ENCODE measurements at places on chromosomes 3 and 15.
A peak's percentile ranks its signal among the peaks of the same experiment; 100 is the strongest.

DNA sequence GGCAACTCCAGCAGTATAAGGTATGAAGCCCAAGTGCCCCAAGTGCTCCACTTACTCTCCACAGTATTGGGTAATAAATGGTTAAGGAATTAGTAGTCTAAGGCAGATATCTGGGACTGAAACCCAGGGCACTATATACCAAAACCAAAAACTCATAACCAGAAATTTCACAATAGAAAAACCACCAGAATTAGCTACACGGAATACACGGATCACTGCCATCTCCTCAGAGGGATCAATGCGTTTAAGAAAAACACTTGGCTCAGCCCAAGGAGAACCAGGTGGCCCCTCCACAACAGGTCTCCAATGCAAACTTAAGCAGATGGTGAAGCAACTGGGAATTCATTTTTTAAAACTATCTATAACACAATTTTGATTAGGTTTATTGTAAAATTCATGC, 83.6 kb downstream of the FAIM start:
- no peak for DNase-seq

GRCh38 chr3:170010498-170010897, 27.3 kb upstream of the GPR160 start:
- DNase-seq = no peak

DNA sequence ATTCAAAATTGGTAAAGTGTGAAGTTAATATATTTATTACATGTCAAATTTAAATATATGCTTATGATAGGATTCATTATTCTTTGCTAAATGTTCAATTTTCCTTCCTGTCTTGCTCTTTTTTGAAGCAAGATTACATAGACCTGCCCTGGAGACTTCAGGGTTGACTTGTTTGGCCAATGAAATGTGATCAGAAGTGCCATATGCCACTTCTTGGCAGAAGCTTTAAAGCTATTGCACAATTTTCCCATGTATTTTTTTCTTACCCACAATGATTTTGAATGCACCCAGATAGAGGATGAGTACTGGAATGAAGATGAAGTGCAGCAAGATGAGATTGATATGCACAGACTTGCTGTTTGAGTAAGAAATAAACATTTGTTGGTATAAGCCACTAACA, 406.3 kb upstream of the BCHE start:
- no peak for DNase-seq

- DNase-seq = no peak
These were observed 39.7 kb upstream of the POLG start for GRCh38 chr15:89374086-89374981.

GRCh38 chr3:196323691-196324090, 5.7 kb upstream of the DYNLT2B start:
- no peak for DNase-seq

GRCh38 chr3:180680097-180680430, 775 bp upstream of the CCDC39 start:
- no peak for DNase-seq

- DNase-seq = no peak
These were observed 21.6 kb downstream of the B3GNT5 start for GRCh38 chr3:183274609-183275008.

- DNase-seq = no peak
These were observed 68.5 kb downstream of the TMCO5A start for GRCh38 chr15:38002883-38003477.

GRCh38 chr15:41115161-41115651, 874 bp downstream of the INO80 start:
- no peak for DNase-seq

- DNase-seq = no peak
These were observed 215.6 kb upstream of the RBMS3 start for GRCh38 chr3:29065211-29065785.

GRCh38 chr3:71254281-71255057, 329.1 kb downstream of the FOXP1 start:
- no peak for DNase-seq

- DNase-seq = peak; percentile 44
These were observed 29.3 kb downstream of the CCNL1 start for GRCh38 chr3:157130467-157131251.

GRCh38 chr3:183980403-183980802, 37.3 kb downstream of the ABCC5 start:
- DNase-seq = no peak

- no peak for DNase-seq
These were observed 32.4 kb downstream of the BTD start for GRCh38 chr3:15633766-15634598.

GRCh38 chr3:190401963-190402362, 14.0 kb downstream of the CLDN16 start:
- no peak for DNase-seq

DNA sequence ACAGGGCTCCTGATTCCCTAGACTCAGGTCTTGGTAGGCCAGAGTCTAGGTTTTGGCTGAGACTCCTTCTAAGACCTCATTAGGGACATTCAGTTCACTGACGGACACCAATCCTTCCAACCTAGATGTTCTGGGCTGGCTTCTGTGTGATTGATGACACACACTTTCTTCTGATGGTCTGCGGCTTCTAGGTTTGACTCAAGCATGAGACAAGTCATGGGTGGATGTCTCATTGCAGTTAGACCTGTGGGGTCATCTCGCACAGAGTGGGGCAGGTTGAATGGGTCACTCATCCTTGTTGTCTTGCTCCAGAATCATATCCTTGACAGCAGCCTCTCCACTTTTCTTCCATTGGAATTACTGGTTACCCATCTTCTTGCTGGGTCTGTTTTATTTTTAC, 35.8 kb downstream of the ARNT2 start:
- no peak for DNase-seq

GRCh38 chr15:90839187-90840071, 29.0 kb upstream of the FURIN start:
- no peak for DNase-seq

DNA sequence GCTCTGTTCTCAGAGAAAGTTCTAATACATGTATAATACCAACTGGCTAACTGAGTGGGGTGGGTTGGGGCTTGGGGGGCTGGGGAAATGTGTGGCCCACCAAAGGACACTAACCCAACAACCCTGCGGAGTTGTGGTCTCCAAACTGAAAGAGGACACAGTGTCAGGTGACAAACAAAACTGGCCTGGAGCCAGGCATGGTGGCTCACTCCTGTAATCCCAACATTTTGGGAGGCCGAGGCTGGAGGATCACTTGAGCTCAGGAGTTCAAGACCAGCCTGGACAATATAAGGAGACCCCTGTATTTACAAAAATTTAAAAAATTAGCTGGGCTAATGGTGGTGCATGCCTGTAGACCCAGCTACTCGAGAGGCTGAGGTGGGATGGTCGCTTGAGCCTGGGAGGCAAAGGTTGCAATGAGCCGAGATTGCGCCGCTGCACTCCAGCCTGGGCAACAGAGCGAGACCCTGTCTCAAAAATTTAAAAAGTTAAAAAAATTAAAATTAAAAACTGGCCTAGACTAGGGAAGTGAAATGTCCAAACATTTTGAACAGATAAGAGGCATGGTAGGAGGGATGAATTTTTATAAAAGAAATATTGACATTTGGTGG, 31.7 kb upstream of the SRP14 start:
- no peak for DNase-seq

DNA sequence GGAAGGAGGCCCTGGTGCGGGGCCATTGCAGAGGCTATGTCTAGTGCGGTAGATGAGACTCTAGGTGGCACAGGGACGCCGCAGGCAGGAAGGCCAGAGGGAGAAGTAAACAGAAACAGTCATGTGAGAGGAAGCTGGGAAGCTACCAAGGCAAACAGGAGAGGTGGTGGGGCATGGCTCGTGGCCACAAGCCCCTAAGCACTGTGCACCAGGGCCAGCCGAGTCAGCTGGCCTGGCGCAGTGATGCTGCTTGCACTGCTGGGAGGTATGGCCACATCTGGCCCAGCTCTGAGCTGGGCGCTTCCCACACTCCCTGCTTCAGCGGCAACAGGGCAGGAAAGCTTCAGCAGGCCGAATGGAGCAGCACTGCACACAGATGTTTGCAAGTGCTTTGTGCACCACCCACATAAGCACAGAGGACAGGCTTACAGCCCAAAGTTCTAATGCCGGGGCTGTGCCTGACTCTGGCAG, 76.6 kb downstream of the SRGAP3 start:
- no peak for DNase-seq

GRCh38 chr15:96343113-96344059, 12.9 kb downstream of the NR2F2 start:
- no peak for DNase-seq

DNA sequence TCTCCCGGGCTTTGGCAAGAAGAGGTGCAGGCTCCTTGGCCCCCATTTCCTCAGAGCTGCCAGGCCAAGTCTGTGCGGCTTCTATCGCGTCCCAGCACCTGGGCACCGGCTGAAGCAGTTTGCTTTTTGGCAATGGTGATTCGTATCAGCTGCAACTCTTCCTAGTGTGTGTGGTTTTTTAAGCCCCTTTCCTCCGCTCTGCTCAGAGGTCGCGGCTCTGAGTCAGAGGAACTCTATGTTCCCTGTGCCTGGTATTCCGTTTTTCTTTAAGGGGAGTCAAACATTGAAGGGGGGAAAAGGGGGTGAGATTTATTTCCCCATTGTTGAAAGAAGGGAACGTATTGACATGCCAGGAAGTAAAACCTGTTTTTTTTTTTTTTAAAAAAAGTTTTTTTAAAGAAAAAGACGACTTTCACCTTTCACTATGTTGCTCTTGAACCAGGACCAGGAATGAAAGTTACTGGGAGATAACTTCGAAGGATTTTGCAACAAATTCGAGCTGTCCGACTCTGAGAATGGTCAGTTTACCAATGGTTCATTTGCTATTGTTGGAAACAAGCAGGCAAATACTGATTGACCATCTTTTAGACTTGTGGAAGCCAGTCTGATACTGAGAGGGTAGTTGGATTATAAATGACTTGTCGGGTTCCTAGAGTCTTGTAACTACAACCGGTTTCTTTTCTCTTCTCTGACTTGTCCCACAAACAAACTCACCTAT, 1.1 kb downstream of the ARMC8 start:
- DNase-seq = no peak

DNA sequence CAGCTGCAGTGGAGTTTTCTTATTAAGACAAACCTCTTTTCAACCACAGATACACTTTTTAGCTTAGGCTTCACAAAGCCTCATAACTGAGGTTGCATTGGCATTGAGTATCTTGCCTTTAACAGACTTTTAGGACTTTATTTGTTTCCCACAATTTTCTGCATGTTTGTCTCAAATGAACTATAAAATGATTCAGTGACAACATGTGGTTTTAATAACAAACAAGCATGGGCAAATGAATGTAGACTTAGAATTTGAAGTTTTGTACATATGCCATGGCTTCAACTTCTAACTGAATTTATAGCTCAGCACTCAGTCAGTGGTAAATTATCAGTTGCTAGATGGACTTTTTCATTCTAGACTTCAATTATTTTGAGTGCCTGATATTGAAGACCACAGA, 101.6 kb downstream of the SLC25A26 start:
- no peak for DNase-seq

- no peak for DNase-seq
These were observed 57.5 kb downstream of the TPRG1 start for GRCh38 chr3:189229196-189229828.

DNA sequence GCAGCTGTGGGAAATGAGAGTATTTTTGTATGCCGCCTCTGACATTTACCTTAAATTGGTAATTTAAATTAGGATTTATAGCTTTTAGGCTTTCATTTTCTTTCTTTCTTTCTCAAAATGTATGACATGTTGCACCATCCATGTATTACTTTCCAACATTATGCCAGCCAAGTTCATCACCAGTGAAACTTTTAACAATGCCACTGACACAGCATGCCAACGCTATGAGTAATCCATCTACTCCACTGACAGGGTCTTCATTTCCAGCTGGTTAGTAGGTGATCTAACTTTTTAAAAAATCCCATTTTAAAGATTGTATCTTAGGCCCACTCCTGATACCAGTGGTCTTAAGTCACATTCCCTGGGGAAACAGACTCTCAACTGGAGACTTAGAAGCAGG, 21.8 kb upstream of the CLDN16 start:
- no peak for DNase-seq

- no peak for DNase-seq
These were observed 1.4 kb downstream of the TMC3 start for GRCh38 chr15:81372575-81372974.

DNA sequence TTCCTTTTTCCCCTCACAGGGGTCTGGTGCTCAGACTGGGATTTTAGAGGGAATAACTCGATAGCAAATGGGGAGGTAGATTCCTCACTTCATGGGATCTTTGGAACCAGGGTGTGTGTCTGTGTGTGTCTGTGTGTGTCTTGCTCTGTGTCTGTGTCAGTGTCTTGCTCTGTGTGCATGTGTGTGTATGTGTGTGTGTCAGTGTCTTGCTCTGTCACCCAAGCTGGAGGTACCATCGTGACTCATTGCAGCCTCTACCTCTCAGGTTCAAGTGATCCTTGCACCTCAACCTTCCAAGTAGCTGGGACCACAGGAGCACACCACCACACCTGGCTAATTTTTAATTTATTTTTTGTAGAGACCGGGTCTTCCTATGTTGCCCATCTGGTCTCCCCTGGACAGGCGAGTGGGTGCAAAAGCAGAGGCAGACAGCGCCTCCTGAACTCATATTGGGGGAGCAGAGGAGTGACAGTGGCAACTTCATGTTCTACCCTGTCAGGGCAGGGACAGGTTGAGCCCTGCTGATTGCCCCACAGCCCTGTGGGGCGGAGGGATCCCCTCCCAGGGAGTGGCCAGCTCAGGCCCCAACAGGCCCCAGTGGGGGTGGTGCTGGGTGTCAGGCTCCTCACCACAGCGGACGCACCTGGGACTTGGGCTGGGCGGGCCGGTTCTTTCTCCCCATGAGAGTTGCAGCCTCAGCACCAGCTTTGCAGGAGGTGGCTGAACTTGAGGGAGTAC, 10.4 kb upstream of the SEMA4B start:
- DNase-seq = no peak

GRCh38 chr15:23065836-23066235, 26.5 kb upstream of the TUBGCP5 start:
- no peak for DNase-seq

GRCh38 chr3:84573962-84574361, 384.8 kb upstream of the CADM2 start:
- DNase-seq = no peak

GRCh38 chr3:53269888-53270880, 14.4 kb upstream of the TKT start:
- no peak for DNase-seq

GRCh38 chr3:152302521-152303021, 33.8 kb downstream of the MBNL1 start:
- no peak for DNase-seq

GRCh38 chr3:24472358-24472757, 22.3 kb downstream of the THRB start:
- no peak for DNase-seq

DNA sequence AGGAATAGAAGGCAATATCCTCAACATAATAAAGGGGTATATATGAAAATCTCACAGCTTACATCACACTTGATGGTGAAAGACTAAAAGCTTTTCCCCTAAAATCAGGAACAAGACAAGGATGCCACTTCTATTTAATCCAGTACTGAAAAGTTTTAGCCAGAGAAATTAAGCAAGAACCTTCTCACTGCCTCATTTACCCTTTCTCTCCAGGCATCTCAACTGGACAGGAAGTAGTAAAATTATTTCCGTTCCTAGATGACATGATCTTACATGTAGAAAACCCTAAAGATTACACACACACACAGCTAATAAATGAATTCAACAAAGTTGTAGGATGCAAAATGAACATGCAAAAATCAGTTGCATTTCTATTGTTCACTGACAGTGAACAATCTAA, 11.2 kb downstream of the SCAP start:
- no peak for DNase-seq

GRCh38 chr15:98845138-98845884, 162.3 kb downstream of the PGPEP1L start:
- DNase-seq = no peak

- DNase-seq = no peak
These were observed 27.7 kb downstream of the ABHD17C start for GRCh38 chr15:80722811-80723210.

Measured in stimulated activated CD4-positive, alpha-beta T cell treated with anti-CD3 and anti-CD28 coated beads, Interleukin-1b, Interleukin-23, amount 100 ng/mL, for 1 hour (primary cell).